Activated naive CD4-positive, alpha-beta T cell (primary cell): ENCODE measurements at places on chromosomes 7 and 10.

DNA sequence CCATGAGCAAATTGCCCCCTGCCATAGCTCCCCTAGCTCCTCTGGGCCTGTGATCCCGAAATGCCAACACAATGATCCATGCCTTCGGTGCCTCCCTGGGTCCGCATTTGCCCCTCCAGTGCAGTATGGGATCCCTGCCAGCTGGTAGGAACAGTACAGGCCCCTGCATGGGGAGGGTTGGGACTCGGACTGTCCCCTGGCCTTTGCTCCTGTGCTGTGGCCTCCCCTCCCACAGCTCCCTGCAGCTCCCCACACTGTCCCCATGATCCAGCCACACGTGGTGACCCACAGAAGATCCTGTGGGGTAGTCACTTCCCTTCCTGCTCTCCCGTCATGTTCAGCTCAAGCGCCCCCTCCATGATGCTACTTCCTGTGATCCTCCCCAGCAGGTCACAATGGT is 140.3 kb downstream of the MAPK8 start:
- no peak for DNase-seq

DNA sequence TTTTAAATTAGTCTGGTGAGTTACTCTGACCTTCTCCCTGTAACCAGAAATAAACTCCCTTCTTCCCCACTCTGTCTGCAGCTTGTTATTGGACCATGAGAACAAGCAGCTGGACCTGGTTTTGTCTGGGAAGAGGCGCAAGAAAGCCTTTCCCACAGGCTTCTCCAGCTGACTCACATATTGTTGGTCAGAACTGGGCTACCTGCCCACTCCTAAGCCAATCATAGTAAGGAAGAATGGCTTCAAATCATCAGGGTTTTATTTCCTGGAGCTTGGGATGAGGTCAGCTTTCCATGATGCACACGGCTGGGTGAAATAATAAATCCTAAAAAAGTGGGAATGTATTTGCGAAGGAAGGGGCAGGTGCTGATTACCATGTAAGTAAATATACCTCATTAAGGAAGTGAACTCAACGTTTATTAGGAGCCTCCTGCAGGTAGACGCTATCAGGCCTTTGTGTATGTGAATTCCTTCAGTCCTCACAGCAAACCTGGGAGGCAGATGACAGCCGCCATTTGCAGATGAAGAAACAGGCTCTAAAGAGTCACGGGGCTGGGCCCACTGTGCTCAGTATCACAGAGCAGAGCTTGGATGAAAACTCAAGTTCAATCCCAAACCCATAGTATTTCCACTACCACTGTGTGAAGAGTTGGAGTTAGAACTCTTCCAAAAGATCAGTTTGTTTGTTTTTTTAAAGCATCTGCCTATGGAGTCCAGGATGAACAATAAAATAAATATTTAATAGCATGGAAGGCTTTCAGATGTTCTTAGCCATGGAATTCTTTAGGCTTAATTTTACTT is 32.8 kb downstream of the IL15RA start:
- DNase-seq: no peak

- no peak for DNase-seq
These were observed 121.9 kb downstream of the STRA8 start for GRCh38 chr7:135355377-135356048.

- no peak for DNase-seq
These were observed 1066.3 kb downstream of the CNTNAP2 start for GRCh38 chr7:147182874-147183273.

GRCh38 chr7:140348161-140348849 is 50.0 kb downstream of the SLC37A3 start:
- no peak for DNase-seq

DNA sequence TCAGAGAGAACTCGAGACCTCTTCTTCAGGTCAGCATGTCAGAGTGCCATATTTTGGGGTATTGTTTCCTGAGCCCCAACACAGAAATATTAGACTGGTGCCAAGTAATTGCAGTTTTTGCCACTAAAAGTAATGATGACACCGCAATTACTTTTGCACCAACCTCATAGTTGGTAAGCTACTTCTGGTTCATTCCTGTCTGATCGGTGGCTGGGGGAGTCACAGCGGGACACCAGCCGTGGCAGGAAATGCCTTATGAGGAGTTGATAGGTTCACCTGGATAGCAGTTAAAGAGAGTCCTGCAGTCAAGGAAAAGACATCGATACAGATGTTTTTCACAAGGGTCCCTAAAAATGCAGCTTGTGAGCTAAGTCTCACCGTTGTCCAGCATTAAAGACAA is 23.9 kb upstream of the ATP6V0A4 start:
- DNase-seq: no peak

DNA sequence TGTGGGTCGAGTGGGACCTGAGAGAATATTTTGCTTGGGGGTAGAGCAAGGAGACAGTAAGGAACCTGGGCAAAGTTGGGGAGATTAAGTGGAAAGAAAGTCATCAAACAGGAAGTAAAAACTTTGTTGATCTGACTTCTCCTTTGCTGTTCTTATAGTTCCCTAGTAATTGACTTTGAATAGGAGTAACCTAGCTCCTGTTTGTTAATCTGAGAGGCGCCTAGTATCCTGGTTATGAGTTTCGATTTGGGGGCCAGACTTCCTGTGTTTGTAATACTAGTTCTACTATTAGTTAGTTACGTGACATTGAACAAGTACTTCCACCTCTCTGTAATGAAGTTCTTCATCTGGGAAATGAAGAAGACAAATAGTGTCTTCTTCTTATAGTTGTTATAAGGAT is 99.1 kb downstream of the ZNF365 start:
- DNase-seq: no peak

- DNase-seq: no peak
These were observed 51.4 kb downstream of the CAMK2B start for GRCh38 chr7:44273681-44274622.

GRCh38 chr7:157892751-157893523 is 556.1 kb downstream of the DNAJB6 start:
- DNase-seq: no peak
